Adrenal gland (tissue), 19 donors: ENCODE measurements at places on chromosomes 11 and 22. TPM values are rescaled to one million over a fixed set of nuclear protein-coding genes. Genes with fewer than 3 reads are reported as not detected.

DNA sequence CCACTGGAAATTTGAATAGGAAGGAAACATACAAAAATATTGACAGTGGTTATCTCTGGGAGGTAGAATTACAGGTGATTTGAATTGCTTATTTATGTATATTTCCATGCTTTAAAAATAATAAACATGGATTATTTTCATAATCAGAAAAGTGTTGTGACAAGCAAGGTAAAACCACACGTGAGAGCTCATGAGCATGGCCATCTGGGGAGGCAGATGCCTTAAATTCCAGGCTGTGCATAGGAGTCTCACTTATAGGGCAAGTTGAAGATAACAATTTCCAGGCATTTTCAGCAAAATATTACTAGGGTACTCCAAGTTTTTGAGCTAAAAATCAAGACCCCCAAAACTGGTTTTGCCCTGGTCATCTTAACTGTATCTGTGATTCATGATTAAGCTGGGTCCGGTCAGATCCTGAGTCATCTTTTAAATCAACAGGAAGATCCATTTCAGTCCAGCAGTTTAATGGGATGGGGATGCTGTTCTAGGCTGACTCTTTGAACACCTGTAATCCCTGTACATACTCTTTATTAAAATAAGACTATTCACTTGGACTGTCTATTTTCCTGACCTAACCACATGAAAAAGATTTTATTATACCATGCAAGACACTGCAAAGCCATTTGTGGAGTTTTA lies 115.8 kb upstream of the NARS2 start:
- no peak overlapping the region for H3K27ac ChIP-seq
- no peaks in the 10 kb centered on the region for H3K27me3 ChIP-seq
- no peak for DNase-seq
- H3K4me1 ChIP-seq: no peaks in the 10 kb centered on the region
- no peak overlapping the region for H3K4me3 ChIP-seq

LRRC32 gene
- 77.2 TPM for total RNA-seq

CRYAB gene
- total RNA-seq: 42.3 TPM

PRODH gene
- total RNA-seq: 0.56 TPM

- no peaks in the 10 kb centered on the region for H3K36me3 ChIP-seq
- H3K4me1 ChIP-seq: no peaks in the 10 kb centered on the region
- no peak overlapping the region for H3K4me3 ChIP-seq
- DNase-seq: no peak
- no peak overlapping the region for H3K27ac ChIP-seq
- no peaks in the 10 kb centered on the region for H3K27me3 ChIP-seq
Measured at GRCh38 chr11:65060913-65061408, 2.6 kb upstream of the NAALADL1 start.

GRCh38 chr11:97506076-97506759 lies 1116.4 kb downstream of the JRKL start:
- H3K27ac ChIP-seq: no peak overlapping the region
- DNase-seq: no peak
- H3K27me3 ChIP-seq: no peaks in the 10 kb centered on the region
